CD4-positive, alpha-beta T cell treated with Interleukin-15 for 1 hour (primary cell): ENCODE measurements at places on chromosomes 1 and 21.

DNA sequence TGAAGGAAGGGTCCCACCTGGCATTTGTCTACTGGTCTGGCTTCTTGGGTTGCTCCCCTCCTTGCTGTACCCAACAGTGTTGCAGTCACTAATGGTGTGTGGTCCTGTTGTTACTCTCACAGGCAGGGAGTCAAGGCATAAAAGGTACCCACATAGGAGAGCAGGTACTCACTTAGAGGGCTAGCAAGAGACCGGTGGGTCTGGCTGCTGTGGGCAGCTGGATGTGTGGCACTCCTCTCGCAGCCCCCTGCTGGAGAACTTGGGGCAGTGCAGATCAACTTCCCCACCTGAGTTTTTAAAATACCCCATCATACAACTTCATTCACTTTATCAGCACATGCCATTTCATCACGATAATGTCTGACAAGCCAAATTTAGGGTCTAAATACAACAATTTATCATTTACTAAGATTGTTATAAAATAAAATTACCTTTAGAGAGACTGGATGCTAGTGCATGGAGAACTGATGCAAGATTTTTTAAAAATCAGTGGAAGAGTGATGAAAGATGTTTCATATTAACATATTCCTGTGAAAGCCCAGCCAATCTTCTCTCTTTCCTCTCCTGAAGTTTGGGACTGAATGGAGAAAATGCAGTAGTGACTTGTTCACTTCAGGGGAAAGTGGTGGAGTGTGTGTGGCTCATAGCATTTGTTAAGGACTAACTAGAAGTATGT is 42.8 kb downstream of the ACP6 start:
- DNase-seq = peak; percentile 50

- DNase-seq = no peak
Observed at GRCh38 chr1:239387304-239388158, 1.2 kb downstream of the CHRM3 start.

DNA sequence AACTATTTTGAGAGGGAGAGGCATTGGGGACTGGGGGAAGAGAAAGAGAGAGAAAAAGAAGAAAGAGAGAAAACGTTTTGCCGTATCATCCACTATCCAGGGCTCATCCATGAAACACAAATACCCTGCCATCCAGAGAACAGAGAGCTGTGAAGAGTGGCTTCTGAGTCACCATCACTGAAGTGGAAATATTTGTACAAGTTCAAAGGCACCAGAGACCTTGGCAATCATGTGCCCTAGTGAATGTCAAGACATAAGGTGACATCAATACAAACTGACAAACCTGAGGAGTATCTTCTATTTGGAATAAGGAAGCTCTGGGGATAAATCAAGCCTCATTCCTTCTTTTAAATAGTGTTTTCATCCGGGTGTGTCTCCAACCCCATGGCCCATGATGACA is 197.2 kb upstream of the PROX1 start:
- no peak for DNase-seq

DNA sequence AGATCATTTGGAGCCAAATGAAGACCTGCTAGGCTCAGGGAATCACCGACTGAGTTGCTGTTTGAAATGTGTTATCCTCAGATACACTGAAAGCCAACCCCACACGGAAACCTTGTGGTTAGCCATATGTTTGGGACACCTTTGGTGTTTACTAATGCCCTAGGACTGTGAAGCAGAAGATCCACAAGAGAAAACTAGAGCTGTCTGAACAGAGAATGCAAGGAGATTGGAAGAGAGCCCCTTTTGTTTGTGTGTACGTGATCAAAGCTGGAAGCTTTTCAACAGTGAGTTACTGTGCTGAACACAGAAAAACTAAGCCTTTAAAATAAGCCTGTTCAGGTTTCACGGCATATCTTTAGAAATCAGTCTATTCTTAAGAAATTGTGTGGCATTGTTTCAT is 908.2 kb upstream of the ADGRL2 start:
- no peak for DNase-seq

- DNase-seq = no peak
Observed at GRCh38 chr1:12372761-12373160, 142.9 kb downstream of the VPS13D start.

DNA sequence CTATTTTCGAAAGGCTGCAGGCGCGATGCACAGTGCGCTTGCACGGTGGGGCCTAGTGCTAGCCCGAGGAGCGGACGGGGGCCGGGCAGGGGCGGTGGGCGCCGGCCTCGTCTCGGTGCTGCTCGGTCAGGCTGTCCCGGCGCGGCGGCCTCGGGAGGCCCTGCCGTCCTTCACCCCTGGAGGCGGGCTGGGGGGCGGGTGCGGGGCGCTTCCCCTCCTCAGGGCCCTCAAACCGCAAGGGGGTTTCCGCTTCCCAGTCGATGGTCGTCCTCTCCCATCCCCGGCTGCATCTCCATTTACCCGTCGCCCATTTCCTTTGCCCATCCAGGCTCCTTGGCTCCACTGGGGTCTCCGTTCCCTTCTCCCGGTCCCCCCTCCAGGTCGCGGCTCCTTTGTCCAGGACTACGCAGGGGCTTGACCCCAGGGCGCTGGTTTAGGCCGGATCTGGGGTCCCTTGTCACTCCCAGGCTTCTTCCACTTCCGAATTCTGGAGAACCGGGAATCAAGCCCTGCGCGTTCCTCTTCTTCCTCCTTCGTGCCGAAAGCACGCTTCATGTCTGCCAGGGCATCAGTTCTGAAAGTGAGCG is 196.3 kb upstream of the LMO4 start:
- DNase-seq = no peak
